ENCODE measurements at places on chromosomes 6 and 20. TPM values are rescaled to one million over a fixed set of nuclear protein-coding genes. Genes with fewer than 3 reads are reported as not detected.

SLC17A4 gene
- not detected for total RNA-seq

TP53TG5 gene
- not detected for total RNA-seq

PGK2 gene
- total RNA-seq = not detected

CDKN1A gene
- 171 TPM for total RNA-seq

NRN1 gene
- total RNA-seq = not detected

MICB gene
- total RNA-seq = 11.7 TPM

All from IMR-90 (cell line).